Activated CD4-positive, alpha-beta T cell treated with anti-CD3 and anti-CD28 coated beads for 1 hour (primary cell): ENCODE measurements at places on chromosomes 5 and 9.

GRCh38 chr5:1757511-1757910, 42.1 kb downstream of the MRPL36 start:
- no peak for DNase-seq

GRCh38 chr9:127279717-127280285, 15.2 kb downstream of the GARNL3 start:
- no peak for DNase-seq

DNA sequence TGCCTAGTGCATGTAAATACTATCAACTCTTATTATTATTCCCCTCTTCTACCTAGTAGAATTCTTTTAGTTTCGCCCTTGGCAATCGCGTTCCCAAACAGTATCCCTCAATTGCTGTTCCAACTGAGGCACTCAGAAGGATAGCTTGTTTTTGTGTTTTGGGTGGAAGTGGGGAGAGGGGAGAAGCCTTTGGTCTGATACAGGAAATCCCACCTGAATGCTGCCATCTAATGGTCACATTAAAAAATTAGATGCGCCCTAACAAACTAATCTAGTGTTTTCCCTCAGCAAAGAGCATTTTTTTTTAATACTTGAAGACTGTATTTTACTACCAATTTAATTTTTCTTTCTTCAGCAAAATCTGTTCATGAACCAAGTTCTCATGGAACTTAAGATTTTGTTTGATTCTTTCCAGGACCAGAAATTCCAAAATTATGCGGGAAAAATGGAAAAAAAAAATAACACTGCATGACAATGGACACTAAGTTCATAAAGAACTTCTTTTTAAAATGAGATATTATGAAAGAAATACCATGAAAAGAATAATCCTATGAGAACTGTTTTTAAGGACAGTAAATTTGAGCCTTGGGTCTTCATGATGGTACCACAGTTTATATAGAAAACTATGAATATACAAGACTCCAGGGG, 22.2 kb upstream of the GLDC start:
- no peak for DNase-seq

DNA sequence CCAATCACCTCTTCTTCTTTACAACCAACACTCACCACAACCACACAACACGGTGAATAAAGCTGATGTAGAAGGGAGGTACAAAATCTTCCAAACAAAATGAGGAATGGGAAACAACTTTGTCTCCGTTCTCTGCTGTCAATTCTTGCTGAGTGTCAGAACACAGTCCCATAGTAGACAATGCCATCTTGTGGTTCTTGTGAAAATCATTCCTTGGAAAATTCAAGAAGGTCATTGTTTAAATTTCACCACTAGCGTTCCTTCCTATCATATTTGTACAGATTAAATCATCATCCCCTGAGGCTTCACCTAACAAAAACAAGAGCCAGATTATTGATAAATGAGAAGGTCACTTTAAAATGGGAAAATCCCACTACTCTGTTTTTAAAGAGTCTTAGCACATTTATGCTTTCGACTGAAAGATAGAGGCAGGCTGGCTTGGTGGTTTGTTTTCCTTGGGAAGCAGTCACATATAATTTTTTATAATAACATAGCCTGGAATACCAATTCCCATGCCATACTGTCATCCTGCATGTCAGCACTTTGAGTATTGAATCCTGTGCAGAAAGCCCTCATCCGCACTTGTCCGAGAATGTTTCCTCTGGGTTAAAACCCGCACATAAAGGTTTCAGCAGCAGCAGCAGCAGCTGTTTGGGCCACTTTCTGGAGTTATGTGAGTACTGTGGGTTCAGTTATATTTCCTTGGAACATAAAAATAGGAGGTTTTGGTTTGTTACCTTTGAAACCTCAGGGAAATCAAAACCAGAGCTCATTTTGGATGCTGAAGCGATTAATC, 395.0 kb upstream of the SMARCA2 start:
- no peak for DNase-seq

GRCh38 chr5:157598350-157598936, 22.9 kb upstream of the ADAM19 start:
- no peak for DNase-seq

DNA sequence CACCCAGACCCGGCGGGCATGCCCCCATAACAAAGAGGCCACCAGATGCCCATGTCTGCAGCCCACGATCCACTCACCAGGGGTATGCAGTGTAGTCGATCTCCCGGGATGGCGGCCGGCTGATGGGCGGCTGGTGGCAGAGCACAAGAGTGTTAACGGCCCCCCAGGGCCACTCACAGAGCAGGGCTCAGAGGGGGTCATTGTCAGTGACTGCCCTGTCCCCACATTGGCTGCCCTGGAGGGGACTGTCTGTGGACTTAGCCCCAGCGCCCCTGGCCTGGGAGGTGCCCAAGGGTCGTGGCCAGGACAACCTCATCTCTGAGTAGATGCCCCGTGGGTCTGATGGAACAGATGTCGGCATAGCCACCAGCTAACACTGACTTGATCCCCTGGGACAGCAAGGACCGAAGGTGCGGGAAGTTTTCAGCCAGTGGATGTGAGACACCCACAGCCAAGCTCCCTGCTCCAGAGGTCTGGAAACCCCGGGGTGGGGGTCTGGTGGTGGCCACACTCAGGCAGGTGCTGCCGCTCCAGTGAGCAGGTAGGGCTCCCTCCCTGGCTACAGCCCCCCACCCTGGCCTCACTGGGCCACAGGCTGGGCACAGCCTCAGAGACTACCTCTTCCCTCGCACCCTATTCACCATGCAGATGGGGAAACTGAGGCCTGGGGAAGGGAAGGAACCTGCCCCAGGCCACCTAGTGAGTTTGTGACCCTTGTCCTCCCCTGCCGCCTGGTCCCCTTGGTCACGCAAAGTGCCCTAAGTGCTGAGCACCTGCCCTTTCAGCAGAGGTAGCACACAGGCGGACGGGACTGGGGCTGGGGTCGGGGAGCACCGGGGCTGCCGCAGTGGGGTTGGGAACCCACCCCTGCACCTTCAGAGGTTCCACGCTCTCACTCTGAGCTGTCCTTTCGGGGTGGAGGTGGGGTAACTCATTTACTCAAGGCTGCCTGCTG, 38.1 kb upstream of the SARDH start:
- DNase-seq = no peak

DNA sequence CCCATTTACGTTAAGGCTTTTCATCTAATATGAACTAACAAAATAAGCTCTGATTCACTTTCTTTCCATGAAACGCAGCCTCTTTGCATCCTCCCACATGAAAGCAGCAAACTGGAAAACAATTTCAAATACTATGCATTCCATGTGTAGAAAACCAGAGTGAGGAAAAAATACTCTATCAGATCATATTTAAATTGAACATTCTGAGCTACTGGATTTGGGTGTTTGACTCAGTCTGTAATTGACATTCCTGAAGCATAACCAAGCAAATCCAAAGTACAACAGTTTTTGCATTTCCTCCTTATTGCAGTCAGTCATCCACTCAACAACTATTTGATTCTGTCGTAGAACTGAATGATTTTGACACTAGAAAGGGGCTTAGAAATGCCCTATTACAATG, 399.1 kb upstream of the NMUR2 start:
- DNase-seq = no peak
